ENCODE measurements at places on chromosomes 3 and 15.

- peak; percentile 69 for DNase-seq
Measured at GRCh38 chr3:105598042-105598796, 231.5 kb downstream of the ALCAM start.

DNA sequence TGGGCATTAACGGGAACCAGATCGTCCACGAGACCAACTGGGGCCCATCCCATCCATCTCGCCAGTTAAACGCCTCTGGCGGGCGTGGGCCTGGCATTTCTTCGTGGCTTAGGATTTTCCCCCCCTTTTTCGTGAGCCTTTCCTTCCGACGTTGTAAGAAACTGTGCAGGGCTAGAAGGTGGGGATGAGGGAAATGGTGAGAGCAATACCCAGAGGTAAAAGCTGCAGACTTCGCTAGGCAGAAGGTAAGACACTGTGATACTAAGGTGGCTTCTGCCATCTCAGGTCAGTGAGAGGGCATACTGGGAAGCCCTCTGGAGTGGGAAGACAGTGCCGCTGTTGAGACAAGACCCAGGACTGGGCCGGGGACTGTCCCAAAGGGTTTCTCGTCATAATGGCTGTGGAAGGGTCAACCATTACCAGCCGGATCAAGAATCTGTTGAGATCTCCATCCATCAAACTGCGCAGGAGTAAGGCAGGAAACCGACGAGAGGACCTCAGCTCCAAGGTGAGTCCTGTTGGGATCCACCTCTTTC, 666 bp downstream of the MAPKBP1 start:
- DNase-seq: no peak

DNA sequence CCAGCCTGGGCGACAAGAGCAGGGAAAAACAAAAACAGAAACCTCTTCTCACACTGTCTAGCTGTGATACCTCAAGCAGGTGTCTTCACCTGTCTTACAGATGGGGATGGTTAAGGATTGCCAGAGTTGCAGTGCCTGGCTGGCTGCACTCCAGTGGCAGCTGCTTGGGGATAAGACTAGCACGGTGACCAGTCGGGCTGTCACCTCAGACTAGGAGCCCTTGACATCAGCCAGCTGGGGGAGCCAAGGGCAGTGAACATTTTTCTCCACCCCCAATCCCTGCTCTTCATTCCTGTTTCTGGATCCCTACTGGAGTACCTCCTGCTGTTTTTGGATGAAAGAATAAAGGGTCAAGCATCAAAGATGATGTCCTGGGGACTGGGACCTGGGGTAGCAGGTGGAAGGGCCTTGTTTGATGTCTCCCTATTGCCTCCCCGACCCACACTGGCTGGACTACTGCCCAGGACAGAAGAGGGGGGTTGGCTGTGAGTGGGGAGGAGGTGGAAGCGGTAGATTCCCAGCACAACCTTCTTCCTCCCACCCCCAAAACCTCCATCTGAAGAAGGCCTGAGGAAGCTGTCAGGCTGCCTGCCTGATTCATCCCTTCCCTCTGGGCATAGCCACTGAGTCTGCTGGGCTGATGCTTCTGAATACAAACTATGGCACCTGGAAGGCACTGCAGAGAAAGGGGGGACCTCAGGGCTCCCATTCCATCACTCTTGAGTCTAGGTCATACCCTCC, 7.0 kb upstream of the CPNE9 start:
- no peak for DNase-seq

DNA sequence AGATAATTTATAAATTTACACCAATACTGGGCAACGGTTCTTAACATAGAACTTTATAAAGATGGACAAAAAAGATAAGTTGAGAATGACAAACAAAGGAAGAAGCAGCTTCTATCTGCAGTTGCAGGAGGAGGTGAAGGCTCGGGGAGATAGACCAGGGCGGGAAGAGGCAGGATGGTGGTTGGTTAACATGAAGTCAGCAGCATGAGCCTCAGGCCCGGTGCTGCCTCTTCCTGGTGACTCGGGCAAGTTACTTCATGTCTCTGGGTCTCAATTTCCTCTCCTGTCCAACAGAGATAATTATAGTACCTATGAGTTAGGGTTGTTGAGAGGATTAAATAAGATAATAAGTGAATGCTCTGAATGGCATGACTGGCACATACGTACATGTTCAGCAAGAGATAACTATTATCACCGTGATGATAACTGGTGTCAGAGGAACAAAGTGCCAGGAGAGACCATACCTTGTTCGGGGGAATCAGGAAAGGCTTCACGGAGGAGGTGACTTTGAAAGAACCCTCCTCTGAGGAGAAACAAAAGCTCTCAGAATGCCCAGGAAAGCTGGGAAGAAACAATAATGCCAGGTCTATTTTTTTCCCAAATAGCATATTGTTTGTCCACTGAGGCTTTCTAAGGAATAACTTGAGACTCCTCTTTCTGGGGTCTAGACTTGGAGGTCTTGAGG, 4.4 kb downstream of the PAK6 start:
- DNase-seq: no peak

- DNase-seq: no peak
Measured at GRCh38 chr3:6799264-6799915, 61.5 kb upstream of the GRM7 start.

GRCh38 chr15:50880651-50881114, 27.8 kb upstream of the AP4E1 start:
- peak; percentile 45 for DNase-seq

DNA sequence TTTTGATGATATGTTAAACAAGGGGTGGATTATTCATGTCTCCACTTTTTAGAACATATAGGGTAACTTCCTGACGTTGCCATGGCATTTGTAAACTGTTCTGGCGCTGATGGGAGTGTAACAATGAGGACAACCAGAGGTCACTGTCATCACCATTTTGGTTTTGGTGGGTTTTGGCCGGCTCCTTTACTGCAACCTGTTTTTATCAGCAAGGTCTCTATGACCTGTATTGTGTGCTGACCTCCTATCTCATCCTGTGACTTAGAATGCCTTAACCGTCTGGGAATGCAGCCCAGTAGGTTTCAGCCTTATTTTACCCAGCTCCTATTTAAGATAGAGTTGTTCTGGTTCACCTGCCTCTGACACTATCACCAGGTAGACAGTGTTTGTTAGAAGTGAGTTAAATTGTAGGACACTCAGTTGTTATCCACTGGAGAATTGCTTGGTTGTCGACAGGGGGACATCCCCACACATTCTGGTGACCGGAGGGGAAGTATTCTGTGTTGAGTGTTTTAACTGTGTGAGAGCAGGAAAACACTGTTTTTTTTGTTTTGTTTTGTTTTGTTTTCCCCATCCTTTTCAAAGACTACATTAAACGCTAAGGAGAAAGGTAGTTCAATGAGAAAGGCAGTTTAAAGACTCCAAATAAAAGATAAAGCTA, 36.9 kb upstream of the SKIL start:
- no peak for DNase-seq

DNA sequence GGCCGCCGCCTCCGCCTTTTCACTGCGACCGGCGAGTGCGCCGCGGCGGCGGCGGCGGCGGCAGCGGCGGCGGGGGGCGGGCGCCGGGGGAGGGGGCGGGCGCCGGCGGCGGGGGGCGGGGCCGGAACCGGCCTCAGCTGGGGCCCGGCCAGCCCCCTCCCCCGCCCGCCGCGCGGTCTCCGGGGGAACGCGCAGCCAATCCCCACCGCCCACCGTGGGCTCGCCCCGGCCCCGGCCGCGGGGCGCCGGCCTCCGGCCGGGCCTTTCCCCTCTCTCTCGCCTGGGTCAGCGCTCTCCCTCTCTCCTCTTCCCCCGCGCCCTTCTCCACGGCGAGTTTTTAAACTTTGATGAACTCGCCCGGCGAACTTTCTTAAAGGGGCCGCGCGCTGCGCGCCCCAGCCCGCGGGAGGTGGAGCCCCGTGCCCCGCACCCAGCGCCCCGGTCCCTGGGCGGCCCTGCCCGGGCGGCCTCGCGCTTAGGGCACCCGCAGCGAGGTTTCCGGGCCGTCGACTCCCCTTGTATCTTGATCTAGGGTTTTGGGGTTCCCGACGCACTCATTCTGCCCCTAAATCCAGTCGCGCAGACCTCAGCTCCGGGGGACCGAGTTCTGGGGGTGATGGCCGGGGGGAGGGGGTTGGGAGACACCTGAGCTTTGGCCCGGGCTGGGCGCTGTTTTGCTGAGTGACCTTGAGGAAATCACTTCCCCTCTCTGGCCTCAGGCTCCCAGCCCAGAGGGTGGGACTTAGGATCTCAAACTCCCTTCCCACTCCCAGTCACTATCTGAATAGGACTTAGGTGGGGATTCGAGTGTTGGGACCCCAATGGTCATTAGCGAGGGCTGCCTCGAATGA, at the start of gene RBPMS2:
RBPMS2 (minus strand) TSS at position 39 of the 851 bp plus-strand sequence. CDS start 270 bp downstream, outside the sequence.
- no peak for DNase-seq

DNA sequence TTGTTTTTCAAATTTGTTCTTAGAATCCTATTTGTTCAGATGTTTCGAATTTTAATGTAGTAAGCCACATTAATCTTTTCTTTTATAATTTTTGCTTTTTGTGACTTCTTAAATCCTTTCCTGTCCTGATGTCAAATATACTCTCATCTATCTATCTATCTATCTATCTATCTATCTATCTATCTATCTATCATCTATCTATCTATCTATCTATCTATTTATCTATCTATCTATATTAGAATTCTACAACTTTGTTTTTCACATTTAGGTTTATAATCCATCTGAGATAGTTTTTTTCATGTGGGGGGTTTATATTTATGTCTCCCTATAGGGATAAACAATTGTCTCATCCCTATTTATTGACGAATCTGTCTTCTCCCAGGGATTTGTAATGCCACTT, 32.1 kb downstream of the CTXND1 start:
- DNase-seq: no peak
